ENCODE measurements at places on chromosomes 1 and 21.

DNA sequence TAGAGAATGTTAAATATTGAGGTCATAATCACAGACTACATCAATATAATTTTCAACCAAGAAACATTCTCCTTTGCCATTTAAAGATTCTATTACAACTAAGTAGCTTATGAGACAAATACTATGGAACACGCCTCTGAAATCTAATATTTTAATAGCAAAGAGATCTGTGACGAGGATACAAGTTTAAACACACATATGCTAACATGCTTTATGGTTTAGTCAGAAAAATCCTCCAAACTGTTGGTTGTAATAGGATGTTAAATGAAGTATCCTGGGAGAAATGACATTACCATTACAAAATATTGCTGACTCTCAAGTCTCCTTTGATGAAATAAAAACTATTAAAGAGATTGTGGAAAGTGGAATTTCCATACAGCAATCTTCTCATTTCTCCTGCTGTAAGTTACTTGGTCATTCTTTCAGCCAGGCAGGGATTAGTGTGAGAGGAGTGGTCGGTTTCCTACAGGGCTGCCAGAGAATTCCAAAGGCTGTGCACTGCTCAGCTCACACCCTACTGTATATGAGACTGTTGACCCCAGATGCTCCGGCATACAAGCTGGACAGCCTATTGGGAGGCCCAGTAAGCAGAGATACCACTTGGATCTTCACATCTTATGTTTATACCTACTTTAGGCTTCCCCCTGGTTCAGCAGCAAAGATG, 26.6 kb downstream of the SCYL3 start:
- no peak for DNase-seq

DNA sequence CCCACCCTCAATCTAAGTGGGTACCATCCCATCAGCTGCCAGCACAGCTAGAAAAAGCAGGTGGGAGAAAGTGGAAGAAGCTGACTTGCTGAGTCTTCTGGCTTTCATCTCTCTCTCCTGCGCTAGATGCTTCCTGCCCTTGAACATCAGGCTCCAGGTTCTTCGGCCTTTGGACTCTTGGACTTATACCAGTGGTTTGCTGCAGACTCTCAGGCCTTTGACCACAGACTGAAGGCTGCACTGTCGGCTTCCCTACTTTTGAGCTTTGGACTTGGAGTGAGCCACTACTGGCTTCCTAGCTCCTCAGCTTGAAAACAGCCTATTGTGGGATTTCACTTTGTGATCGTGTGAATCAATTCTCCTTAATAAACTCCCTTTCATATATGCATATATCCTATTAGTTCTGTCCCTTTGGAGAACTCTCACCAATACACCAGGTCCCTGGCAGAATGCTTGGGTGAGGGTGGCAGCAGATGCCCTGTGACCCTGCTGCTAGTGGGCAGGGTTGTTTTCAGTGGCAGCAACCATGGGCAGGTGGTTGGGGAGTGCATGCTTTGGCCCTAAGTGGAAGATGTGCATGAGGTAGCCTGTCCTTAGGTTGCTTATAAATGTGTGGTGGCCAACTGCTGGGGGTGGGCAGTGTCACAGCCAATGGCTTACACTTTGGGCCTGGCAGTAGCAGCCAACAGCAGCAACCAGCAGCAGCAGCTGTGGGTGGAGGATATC, 10.8 kb upstream of the ADAM30 start:
- DNase-seq, result no peak

GRCh38 chr21:15159382-15160020, 94.7 kb upstream of the NRIP1 start:
- no peak for DNase-seq

DNA sequence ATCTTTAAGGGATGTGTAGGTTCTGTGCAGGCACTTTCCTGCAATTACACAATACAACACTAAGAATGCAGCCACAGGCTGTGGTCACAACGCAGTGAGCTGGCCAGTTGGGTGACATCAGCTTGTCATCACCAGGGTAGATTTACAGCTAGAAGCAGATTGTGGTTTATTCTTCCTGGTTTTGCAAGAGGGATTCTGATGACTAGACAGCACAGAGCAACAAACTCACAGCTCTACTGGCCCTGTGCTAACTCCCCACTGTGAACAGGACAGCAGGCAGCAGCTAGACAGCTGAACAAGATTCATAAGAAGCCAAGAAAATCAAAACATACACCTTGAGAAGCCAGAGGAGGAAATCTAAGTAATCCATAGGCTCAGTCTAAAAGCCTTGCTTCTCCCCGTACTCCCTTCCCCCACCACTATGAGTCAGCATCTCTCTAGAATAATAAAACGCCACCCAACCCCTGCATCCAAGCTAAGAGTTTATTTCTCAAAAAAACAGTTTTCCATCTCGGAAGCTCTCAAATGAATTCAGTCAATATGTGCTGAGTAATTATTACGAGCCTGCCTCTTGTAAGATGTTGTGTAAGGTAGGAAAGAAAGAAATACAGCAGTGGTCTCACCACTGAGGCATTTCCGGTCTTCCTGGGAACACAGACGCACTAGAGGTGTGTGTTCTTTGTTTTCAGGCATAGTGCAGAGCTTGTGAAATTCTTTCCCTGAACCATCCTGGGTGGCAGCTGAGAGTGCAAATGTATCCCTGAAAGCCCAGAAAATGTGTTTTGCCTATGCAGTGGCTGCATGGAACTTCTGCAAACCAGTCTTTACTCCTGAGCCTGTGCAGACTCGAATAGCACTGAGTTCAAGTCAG, 162.8 kb downstream of the NTPCR start:
- no peak for DNase-seq

DNA sequence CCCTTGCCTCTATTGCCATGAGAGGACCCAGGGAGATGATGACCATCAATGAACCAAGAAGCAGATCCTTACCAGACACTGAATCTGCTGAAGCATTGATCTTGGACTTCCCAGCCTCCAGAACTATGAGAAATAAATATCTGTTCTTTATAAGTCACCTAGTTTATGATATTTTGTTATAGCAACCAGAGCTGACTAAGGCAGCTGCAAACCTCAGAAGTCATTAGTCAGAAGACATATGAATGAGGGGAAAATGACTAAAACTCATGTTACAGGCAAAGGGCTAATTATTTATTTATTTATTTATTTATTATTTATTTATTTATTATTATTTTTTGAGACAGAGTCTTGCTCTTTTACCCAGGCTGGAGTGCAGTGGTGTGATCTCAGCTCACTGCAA, 321.1 kb downstream of the TGFB2 start:
- no peak for DNase-seq

DNA sequence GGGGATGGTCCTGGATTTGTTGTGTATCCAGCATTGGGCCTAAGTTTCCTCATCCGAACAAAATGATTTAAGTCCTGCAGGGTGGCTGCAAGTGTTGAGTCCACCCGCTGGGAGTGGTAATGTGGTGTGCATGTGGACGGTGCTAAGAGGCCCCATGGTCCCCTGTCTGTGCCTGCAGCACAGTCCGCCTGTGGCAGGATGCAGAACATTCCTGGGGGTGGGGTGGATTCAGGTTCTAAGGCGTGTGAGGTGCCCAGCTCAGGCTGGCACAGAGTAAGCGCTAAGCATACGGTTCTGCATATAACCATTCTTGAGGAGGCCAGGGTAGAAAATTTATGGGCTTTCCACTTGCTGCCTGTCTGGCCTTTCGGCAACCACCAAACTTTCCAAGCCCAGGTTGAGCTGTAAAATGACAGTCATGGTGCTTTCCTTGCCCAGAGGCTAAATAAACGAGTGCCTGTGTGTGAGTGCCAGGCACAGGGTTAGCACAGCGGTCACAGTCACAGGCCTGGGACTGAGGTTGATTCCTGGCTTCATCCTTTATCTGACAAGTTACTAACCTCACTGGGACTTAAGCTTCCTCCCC, 30.7 kb downstream of the SLC2A1 start:
- no peak for DNase-seq

GRCh38 chr1:200906491-200906890, 11.8 kb downstream of the INAVA start:
- no peak for DNase-seq

DNA sequence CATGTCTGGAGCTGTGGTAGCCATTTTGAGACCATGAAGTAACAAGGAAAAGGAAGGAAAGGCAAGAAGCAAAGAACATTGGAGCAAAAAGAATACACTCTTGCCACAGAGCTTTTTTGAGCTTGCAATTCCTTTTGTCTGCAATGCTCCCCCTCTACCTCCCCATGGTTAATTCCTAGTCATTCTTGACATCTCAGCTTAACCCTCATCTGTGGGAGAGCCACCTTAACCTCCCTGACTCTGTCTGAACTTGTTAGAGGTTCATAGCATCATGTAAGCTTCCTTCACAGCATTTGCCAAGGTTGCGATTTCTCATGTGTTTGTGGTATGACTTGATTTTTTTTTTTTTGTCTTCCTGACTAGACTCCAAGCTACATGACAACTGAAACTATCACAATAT, 564.1 kb upstream of the PLXNA2 start:
- DNase-seq, result no peak

- DNase-seq, result no peak
These were observed 199.5 kb downstream of the SIPA1L2 start for GRCh38 chr1:232430467-232430866.

GRCh38 chr1:229940684-229941083, 126.4 kb upstream of the GALNT2 start:
- DNase-seq, result no peak

DNA sequence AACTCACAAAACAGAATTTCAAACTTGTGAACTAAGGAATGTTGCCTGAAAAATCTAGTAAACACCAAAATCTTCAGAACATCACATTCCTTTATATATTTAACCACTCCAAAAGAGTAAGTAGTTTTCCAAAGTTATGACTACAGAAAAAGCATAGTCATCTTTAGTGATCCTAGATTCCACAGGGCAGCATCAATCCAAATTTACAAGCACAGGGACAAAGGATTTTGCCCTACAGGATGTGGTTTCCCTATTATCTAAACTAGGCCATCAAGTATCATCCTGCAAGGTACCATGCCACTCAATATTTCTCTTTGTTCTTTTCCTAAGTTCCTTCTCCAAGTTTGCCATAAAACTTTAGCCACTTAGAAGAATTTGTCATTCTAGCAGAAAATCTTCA, 33.0 kb downstream of the COP1 start:
- no peak for DNase-seq

DNA sequence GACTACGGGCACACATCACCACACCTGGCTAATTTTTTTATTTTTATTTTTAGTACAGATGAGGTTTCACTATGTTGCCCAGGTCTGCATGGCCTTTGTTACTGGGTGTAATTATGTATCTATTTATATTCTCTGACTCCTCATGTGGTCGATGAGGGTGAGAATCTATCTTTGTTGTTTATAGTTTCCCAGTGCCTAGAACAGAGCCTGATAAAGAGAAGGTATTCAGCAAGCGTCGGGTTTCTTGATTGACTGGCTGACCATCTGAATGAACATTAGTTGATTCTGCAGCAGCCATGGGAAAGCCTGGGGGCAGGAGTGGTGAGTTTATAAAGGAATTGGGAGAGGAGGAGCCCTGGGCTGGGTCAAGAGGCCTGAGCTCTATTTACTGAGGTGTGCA, 28.5 kb downstream of the SERINC2 start:
- DNase-seq, result no peak

GRCh38 chr1:48693674-48694320, 82.9 kb downstream of the BEND5 start:
- no peak for DNase-seq

- no peak for DNase-seq
These were observed 14.1 kb downstream of the F5 start for GRCh38 chr1:169572187-169572586.

- no peak for DNase-seq
These were observed 275.5 kb upstream of the RUNX1 start for GRCh38 chr21:35324372-35325220.

DNA sequence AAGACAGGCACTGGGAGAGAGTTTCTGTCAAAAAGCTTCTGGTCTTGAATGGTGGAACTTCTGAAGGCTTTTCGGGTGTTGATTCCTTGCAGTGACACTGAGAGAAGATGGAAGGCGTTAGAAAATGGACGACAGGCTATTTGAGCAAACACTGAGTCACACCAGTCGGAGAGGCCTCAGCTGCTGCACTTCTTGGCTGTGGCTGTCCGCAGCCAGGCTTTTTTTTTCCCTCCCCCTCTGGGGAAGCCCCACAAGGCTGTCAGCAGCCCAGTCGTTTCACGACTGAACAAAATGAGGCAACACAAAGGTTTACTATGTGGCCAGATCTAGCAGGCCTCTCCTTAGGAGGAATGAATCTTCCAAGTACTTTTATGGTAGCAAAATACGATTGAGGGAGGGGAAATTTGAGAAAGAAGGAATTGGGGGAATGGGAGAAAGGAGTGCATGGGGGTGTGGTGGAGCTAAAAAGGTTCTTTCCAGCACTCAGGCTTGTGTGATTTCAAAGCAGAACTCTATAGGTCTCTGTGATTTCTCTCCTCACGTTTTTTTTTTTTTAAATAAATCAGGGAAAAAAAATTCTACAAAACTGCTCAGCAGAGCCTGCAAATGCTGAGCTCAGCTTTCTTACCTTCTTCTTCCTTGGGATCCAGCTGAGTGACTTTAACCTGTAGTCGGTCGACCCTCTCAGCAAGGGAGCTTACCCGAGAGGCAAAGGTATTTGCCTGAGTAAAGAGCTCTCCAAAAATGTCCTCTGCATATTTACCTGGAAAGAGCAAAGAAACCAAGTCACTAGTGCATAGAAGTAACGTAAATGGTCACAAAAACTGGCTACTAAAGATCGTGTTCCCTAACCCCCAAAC, 26.1 kb downstream of the GPR3 start:
- no peak for DNase-seq

DNA sequence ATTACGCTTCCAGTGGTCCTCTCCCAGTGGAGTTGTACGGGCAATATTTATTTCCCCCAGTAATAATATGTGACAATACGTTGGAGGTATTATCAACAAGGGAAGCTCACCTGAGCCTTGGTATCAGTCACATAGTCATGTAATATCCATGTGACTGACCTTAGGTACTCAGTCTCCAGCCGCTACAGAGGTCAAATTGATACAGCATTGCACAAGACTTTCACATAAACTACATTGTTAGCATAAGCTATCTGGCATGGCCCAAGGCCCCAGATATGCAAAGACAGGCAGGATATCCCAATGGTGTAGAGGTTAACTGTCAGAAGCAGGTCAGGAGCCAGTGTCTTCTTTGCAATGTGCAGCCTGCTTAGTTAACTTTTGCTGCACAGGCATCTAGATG, 15.3 kb upstream of the CHIT1 start:
- no peak for DNase-seq

DNA sequence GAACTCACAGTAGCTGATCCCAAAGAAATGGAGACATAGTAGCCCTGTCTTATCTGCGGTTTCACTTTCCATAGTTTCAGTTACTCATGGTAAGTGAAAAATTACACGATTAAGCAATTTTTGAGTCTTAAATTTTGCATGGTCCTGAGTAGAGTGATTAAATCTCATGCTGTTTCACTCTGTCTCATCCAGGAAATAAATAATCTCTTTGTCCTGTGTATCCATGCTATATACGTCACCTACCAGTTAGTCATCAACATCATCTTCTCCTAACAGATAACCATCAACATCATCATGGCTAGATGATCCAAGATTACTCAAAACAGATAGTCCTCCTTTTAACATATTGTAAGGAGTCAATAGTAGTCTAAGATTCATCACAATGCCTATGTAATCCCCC, 1589.3 kb downstream of the BRINP3 start:
- no peak for DNase-seq

Data from activated T-cell treated with anti-CD3 and anti-CD28 coated beads, Interleukin-2, amount 50 U/mL, for 1 hour (primary cell).